ENCODE measurements at places on chromosomes 5 and 9. TPM values are rescaled to one million over a fixed set of nuclear protein-coding genes. Genes with fewer than 3 reads are reported as not detected.

BHMT2 gene
- 1.6 TPM for total RNA-seq

GRCh38 chr5:154228696-154229095 lies 38.2 kb downstream of the GALNT10 start:
- no peak for DNase-seq

- no peak for DNase-seq
Observed at GRCh38 chr9:11892401-11892800, 800.8 kb upstream of the TYRP1 start.

GRCh38 chr5:111432883-111433536 lies 79.3 kb downstream of the STARD4 start:
- no peak for DNase-seq

Data from left colon (tissue), 2 donors.